Neural crest cell (in vitro differentiated cells): ENCODE measurements at places on chromosomes 12 and 14. TPM values are rescaled to one million over a fixed set of nuclear protein-coding genes. Genes with fewer than 3 reads are reported as not detected.

DNA sequence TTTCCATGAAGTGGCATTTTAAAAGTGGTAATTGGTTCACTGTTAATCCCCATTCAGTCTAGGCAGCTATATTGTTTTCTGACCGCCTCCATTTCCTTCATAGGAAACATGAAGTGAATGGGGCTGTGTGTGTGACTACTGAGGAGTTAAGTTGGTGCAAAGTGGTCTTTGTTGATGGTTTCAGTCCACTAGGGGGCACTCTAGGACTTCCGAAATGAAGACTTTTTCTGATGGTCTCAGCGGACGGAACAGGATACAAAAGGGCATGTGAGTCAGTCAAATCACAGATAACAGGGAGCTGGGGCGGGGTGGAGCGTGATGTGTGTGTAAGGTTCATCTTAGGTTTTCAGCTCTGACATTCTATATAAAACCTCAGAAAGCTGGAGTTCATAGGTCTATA lies 240.1 kb upstream of the OR4E1 start:
- DNase-seq, result peak; percentile 71

The TMPRSS12 gene
- not detected in 2 replicates for total RNA-seq

DNA sequence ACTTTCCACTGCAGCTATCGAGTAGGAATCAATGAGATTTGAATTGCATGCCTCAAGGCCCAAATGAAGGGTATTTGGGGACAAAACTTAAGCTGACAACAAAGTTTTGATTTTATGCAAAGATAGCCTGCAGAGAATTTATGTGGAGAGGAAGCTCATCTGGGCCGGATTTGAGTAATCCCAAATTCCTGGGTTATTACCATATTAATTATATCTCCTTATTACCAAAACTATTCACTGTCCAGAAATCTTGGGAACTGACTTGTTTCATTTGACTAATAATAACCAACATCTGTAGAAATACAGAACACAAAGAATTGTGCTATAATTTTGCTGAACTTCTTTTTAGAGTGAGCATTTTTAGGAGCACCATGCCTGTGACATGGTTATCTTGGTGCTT lies 70.4 kb downstream of the KITLG start:
- no peak for DNase-seq

DNA sequence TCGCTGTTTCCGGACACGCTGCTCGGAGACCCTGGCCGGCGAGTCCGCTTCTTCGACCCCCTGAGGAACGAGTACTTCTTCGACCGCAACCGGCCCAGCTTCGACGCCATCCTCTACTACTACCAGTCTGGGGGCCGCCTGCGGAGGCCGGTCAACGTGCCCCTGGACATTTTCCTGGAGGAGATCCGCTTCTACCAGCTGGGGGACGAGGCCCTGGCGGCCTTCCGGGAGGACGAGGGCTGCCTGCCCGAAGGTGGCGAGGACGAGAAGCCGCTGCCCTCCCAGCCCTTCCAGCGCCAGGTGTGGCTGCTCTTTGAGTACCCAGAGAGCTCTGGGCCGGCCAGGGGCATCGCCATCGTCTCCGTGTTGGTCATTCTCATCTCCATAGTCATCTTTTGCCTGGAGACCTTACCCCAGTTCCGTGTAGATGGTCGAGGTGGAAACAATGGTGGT lies 90.0 kb downstream of the GALNT8 start:
- no peak for DNase-seq

DNA sequence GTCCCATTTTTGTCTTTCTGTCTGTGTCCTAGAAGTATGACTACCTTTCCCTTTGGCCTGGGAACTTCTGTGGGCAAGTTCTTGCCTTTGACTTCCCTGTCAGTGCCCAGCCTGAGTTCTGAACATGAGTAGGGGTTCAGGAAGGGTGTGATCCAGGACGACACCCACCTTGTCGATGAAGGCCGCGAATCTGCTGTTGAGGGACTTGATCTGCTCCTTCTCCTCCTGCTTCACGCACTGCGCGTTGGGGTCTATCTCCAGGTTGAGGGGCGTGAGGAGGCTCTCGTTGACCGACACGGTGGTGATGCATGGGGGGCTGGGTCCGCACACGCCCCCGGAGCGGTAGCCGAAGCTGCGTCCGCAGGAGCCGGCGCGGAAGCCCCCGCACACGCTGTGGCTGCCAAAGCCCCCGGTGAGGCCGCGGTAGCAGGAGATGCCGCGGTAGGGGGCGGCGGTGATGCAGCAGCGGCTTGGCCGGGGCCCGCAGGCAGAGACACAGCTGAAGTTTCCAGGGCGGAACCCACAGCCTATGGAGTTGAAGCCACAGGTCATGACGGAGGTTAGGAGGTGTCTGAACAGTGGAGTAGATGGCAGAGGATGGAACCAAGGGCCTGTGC lies at the start of gene KRT83:
KRT83 (minus strand) TSS at position 615 of the 617 bp plus-strand sequence; CDS start at position 552, 63 bp downstream.
- no peak for DNase-seq

DNA sequence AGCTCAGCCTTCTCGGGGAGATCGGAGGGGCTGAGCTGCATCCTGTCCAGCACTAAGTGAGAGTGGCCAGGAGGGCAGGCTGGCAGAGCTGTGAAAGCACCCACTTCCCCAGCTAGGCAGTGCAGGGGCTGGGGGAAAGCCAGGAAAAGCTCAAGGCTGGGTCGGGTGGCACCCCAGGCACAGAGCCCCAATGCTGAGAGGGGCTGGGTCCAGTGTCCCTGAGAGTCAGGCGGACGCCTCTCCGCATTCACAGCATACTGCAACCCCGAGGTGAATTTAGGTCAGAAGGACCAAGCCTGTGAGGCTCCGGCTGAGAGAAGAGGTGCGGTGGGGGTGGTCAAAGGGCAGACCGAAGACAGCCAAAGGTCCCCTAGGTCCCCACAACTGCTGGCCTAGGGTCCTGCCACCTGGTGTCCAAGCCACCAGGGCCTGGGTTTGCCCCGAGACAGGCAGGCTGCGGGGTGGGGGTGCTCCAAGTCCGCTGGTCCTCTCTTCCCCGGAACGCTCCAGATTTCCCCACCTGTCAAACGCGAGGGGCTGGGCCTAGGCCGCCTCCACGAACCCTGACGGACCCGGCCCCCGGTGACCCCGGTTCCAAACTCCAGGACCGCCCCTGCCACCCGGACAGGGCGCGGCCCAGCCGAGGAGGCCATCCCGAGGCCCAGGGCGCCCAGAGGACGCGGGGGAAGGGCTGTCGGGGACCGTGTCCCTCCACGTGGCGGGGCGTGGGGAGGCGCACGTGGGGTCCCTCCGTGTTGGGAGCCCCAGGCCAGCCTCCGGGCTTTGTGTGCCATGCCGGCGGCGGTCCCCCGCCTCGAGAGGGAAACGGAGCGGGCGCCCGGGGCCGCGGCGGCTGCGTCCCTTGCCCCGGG lies 527 bp downstream of the CAMKK2 start:
- DNase-seq, result peak; percentile 16

GRCh38 chr14:100221533-100222223 lies 17.3 kb upstream of the YY1 start:
- peak; percentile 39 for DNase-seq

The B4GALNT3 gene
- 2.6 and 3.1 TPM in 2 replicates for total RNA-seq

The CACNA2D4 gene
- total RNA-seq, result 0.72 and 1.3 TPM in 2 replicates

DNA sequence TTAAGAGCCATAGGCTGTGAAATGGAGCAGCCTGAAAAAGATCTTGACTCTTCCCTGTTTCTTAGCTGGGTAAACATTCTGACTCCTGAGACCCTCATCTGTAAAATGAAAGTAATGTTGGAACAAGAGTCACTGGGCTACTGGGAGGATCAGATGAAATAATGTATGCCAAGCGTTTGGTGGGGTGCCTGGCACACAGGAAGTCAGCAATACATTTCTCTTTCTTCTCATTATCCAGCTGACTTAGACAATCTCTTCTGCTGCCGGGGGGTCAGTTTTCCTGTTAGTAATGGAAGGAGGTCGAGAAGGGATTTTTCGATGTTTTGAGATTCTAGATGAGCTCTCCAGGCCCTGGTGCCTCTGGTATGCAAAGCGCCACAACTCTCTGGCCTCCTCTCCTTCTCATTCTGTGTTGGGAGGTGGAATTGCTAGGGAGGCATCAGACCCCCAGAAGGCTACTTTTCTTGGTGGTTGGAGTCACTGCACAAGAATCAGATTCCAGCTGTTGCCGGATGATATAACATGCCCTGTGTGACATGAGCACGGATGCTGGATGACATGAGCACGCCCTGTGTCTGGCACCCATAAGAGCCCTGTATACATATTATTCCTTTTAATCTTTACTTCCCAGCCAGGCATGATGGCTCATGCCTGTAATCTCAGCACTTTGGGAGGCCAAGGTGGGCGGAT lies 4.3 kb downstream of the OASL start:
- no peak for DNase-seq

The RNASE7 gene
- not detected in 2 replicates for total RNA-seq

The LGALS3 gene
- 0.57 and 1.2 TPM in 2 replicates for total RNA-seq

- DNase-seq, result no peak
These were observed 51.3 kb downstream of the SLC6A12 start for GRCh38 chr12:162467-163307.

DNA sequence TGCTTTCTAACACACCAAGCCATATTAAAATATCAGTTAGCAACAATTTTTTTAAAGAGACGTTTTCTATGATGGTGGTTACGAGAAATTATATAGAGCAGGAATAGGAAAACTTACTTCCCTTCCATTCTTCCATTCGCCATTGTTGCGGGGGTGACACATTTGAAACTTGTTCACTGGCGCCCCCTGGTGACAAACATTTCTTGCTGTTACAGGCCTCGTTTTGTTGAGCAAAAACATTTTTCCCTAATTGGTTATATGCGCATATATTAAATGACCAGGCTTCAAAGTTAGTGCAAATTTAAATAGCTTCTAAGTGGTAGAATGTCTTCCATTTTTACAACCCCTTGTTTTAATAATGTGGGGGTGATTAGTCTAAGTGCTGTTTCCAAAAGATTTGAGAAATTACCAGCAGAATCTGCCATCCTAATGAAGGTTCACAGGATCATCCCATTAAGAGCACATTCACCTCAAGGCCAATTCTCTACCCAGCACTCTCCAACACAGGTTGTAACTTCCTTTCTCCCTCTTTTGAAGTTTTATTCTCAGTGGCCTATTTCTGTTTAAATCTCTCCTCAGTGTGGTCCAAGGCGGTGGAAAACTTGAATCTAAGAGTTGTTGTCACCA lies 1124.7 kb downstream of the FLRT2 start:
- peak; percentile 61 for DNase-seq

GRCh38 chr12:53793221-53793620 lies 41.4 kb upstream of the CISTR start:
- no peak for DNase-seq

DNA sequence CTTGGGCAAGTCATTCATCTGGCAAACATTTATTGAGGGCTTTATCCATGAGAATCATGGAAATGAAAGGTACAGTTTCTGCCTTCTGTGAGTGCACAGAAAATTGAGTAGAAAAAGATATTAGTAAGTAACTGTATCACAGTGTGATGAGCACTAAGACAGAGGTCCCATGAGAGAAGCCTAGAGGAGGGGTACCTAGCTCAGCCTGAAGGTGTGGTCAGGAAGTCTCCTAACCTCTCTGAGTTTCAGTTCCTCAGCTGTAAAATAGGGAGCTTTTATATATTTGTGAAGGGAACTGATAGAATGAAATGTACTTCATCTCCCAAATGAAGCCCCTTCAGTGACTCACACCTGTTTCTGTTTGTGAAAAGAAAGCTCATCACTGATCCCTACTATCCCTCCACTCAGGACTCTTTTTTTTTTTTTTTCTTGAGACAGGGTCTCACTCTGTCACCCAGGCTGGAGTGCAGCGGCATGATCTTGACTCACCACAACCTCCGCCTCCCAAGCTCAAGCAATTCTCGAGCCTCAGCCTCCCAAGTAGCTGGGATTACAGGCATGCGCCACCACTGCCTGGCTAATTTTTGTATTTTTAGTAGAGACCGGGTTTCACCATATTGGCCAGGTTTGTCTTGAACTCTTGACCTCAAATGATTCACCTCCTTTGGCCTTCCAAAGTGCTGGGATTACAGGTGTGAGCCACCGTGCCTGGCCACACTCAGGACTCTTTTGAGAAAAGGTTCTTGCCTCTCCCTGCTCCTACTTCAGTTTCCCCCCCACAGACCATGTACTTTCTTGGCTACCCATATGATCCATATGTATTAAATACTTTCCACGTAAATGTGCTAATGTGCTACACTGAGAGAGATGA lies 93.7 kb upstream of the FUT8 start:
- no peak for DNase-seq

DNA sequence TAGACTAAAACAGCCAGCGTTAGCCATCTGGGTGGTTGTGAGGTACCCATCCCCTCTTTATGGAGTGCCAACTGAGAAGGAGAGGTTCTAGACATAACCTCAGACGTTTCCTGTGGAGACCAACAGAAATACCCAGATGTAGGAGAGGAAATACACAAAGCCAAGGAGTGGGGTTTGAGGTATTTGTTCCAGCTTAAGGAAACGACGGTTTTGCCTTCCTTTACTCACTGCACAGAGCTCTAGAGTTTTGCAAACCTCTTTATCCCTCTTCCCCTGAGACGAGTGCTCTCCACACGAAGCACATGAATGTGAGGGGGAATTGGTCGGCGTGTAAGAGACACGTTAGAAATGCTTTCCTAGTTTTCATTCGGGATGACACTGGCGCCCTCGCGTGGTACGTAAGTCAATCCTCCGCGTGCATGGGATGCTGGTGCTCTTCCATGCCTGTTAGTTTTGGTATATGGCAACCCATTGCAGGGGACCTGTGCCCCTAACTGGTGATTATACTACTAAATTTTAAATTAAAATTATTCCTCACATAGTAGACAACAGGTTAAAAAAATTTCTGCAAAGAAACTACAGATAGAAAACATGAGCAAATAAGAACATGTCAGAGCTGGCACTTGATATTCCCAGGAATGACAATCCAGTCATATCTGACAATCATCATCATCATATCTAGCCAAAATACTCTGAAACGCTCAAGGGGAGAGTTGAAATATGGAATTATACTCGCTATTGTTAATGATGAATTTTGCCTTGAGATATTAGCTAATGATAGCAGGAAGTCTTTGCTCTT lies 121.7 kb downstream of the PPM1H start:
- DNase-seq, result peak; percentile 60

The BIN2 gene
- total RNA-seq, result not detected in 2 replicates

The SLC25A47 gene
- not detected in 2 replicates for total RNA-seq

GRCh38 chr14:38255673-38256532 lies at the start of gene CLEC14A:
Gene CLEC14A, minus strand, starts transcription at chr14:38256093. Its CDS starts 71 bp downstream, at chr14:38256022.
- peak; percentile 23 for DNase-seq

The SDSL gene
- total RNA-seq, result 1.5 and 3.3 TPM in 2 replicates

DNA sequence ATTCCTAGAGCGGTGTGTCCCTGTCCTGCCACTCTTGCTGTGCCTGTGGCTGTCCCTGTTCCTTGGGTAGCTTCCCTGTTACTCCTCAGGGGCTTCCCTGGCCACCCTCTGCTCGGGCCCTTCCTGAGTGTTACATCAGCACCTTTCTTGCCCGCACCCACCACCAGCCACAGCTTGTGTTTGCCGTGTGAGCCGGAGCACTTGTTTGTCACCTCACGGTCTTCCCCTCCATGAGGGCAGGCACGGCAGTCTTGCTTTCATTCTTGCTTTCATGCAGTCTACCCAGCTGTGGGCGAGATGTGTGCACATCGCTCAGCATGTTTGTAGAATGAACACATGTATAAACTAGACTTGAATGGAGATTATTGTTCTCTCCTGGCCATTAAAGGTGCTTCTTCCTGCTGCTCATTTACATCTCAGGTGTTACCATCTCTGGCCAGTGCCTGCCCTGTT lies 42.0 kb downstream of the TRAF3 start:
- no peak for DNase-seq

The P2RX7 gene
- total RNA-seq, result 0.12 and 0.27 TPM in 2 replicates
